ENCODE measurements at places on chromosomes 7 and 10.

DNA sequence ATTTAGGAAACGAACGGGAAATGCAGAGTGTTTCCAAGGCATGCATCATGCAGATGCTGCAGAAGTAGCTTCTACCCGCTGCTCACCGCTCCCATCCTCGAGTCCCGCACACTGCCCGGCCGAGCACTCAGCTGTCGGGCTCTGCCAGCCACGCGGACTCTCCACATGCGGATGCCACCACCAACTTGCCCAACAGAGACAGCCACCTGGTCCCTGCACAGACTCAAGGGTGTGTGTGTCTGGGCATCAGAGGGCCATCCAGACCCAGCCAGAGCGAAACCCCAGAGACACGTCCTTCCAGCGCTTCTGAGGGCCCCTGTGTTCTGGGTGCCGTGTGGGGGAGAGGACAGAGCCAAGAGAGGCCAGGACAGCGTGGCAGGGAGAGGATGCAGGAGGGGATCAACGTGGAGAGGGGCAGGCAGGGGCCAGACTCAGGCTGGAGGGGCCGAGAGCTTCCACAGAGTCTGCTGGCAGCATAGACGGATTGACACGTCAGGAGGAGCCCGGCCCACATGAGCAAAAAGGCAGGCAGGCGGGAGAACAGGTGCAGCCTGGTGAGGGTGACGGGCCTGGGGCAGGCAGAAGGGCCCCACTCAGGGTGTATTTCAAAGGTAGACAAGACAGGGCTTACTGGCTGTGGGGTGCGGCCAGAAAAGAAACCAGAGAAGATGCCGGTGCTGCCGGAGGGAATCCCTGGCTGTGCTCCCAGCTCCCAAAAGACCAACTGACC lies 18.3 kb downstream of the GPER1 start:
- no peak for DNase-seq

DNA sequence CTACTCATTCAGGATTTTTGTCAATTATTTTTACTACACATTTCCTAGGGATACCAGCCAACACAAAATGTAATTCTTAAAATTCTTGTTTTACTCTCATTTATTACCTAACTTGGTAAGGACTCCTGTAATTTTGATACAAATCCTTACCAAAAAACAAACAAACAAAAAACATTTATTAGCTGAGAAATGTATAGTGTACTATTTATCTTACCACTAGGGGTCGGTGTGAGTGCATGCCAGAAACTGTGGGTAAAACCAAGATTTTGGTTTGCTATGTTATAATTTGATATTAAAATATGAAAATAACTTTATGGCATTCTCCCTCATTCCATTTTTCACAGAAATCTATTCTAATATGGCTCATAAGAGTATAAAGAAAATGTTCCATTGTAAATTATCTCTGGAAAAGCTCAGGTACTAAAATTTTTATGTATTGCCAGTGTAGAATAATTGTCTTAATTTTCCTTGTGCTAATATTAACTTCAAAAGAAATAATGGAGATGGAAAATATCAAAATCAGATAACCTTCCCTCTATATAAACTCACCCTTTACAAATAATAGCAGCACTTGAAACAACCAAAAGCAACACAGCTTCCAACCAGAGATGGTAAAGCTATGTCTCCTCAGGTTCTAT lies 290.8 kb upstream of the PCDH15 start:
- DNase-seq = no peak

- DNase-seq = no peak
Observed at GRCh38 chr10:33716501-33717267, 382.2 kb upstream of the NRP1 start.

DNA sequence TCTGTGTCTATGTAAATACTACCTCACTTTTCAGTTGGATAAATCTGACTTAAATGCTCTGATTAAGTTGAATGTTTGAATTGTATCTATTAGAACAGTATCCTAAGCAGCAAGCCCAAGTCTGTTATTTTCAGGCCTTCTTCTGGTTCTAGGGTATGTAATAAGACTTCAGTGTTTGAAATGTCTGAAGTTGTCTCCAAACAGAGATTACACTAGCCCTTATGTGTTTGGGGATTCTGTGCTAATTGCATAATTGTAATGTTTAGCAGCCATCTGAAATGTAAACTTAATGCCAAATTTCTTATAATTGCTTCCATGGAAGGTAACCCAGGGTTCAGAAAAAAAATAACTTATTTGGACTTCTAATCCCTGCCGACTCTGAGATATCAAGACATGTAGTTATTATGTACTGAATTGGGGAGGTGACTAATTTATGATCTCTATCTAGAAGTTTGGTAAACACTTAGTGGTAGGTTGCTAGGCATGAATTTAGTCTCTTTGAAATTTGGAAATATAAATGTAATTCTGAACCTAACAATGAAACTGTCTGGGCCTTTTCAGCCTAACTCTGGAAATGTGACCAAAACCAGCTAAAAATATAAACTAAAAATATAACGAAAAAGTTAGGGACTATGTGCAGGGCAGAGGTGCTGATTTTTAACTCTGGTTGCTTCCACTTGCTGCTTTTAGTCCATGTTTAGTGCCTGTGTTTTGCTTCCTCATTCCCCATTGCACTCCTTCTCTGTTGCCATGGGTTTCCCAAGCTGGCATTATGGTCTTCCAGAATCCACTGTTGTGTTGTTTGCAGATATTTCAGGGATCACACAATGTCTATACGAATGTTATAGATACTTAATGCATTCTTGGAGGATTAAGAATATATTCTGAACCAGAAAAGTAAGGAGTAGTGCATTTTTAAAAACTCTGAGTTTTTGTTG lies 54.8 kb downstream of the MCU start:
- DNase-seq = no peak

DNA sequence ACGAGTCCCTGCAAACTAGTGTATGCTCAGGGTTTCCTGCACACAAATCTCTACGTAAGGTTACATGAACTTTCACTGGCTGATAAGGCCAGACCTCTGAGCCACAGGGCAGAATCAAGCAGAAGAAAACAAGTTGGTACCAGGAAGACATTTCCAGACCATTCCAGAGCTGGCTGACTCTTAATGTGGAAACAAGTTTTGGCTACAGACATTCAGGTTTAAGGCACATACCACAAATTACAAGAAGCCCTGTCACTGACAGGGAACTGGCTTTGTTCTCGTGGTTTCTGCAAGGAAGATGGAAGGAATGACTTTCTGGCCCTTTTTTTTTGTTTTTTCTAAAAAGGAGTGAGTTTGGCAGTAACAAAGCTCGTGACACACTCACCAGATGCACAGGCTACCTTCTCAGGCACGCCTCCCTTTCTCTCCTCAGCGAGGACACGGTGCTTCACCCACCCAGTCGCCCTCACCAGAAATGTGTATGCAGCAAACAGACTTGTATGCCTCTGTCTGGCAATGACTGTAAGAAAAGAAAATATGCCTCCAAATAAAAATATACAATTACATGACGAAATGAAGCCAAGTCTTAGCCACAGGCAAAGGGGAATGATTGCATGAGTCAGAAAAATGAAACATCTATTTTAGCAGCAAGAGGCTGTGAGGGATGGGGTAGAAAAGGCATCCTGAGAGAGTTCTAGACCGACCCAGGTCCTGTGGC lies 22.6 kb downstream of the PLAC9 start:
- DNase-seq = no peak

DNA sequence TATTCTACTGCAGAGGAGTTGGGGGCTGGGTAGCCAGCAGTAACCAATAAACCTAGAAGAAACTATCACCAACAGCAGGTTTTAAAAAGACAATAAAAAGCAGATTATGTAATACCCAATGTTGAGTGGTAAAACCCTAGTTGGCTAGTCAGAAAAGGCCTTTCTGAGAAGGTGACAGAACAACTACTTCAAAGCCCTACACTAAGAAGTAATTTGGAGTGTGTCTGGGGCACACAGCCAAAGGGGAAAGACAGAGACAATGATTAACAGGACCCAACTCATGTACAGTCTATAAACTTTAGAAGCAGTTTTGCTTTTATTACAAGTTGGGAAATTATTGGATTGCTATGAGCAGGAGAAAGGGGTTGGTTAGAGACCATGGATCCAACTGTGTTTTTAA lies 77.2 kb upstream of the TMEM106B start:
- DNase-seq = no peak

DNA sequence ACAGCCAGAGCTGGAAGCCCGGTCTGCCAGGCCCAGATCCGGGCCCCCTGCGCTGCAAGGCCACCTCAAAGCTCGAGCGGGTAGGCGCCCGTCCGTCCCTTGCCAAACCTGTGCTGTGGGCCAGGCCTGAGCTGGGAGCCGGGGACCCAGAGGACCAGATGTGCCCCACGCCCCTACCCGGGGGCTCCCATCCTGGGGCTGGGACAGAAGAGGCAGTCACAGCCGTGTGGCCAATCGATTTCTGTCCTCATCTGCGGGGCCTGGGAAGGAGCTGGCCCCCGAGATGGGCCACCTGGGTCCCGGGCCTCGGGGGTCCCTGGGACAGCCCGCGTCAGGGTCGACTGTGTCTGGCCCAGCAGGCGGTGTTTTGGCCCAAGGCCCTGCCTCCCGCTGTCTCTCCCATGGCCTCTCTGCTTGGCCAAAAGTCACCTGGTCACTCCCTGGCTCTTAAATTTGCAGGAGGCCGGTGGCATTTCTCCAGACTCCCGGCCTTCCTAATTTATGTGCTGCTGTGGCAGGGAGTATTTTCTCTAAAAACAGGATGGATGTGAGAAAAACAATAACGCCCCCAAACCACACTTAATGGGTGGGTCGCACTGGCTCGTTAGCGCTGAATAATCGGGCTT lies 63.8 kb downstream of the UNCX start:
- DNase-seq = no peak

DNA sequence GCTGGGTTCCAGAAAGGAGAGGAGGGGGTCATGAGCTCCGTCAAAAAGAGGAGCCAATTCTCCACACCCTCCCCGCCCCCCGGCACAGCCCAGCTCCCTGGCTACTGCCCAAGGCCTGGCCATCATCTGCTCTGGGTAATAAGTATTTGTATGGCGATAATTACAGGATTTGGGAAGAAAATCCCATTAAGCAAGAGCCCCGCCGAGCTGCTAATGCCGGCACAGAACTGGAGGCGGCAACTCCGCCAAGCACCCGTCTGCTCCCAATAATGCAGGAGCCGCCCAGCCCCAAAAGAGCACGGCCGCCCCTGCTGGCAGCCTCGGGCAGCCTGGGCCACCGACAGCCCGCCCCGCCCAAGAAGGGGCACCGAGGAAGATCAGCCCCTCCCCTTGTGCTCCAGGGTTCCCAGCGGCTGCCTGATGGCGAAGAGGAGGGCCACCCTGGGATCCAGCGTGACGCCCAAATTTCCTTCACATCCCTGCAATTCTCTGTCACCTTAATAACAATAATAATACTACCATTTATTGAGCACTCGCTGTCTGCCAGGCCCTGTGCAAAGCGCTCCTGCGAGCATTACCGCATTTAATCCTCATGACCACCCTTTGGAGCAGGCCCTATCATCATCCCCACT lies 5.9 kb downstream of the SLIT1 start:
- no peak for DNase-seq

DNA sequence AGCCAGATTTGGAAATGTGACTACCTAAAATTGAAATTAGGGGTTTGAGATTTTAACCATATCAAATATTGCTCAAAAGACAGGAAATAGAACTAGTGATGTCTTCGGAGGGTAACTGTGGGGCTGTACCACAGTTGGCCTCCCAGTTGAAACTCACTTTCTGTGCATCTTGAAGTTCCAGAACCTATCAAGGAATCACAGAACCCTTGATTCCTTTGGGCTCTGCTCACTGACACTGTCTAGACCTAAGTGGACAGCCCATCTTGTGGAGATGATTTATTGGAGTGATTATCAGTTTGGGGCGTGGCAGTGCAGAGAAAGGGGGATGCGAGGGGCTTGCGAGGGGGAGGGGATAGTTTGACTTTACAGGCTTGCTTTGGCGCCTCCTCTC lies 134.2 kb upstream of the GJD4 start:
- DNase-seq = no peak

GRCh38 chr10:99926925-99927720 lies 82.6 kb downstream of the DNMBP start:
- DNase-seq = no peak

DNA sequence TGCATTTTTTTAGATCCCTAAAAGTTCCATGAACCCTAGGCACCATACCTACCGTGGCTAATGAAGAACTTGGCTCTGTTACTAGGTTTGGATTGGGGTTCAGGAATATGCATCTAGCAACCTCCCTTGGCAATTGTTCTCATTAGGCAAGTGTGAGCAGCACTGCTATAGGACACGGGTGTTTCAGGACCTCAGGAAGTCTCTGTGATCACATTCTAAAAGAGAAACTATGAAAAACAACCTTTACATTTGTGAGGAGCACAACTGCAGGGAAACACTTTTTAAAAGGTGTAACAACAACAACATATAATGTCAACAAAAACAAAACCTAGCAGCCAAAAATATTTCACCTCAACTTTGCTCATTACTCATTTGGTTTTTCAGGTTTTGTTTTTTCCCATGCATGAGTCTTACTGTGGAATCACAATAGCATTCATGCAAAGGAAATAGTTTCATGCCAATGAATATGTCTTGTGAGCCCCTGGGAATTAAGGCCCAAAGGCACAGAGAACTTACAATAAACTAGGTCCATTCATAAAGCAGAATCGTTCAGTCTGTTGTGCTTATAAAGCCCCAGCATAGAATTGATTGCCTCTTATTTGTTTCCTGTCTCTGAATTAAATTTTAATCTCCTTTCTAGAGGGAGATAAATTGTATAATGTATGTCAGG lies 255.7 kb upstream of the DGKB start:
- DNase-seq = no peak

DNA sequence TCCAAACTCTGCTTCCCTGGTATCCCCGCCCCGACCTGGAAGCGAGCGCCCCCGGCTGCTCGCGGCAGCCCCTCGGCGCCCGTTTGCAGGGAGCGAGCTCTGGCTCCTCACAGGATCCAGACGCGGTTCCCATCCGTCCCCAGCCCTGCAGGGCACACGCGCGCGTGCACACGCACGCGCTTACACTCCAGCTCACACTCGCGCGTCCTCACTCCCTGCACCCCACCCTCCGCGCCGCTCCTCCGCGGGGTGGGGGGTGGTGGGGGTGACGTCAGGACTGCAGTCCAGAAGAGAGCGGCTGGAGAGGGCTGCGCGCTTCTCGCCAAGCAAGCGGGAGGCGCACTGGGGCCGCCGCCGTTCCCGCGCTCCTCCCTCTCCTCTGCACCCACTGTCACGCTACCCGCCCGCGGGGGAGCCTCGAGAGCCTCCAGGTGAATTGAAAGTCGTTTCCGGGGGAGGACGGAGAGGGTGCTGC lies 255.6 kb downstream of the OTUD1 start:
- no peak for DNase-seq

DNA sequence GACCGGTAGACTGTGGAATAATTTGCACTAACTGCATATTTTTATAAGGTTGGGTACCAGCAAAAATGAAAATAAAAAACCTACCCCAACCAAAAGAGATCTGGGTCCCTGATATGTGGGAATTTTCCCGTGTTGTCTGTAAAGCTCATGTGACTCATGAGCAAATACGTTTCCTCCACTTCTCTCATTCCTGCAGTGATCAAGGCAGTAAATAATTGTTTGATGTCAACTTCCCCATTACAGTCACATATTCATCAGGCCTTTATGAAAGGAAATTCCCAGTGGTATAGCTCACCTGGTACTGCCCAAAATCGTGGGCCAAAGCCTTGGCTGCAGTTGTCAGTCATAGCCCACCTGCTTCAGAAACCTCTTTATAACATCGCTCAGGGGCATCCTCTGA lies 166.0 kb upstream of the ANK3 start:
- DNase-seq = no peak

GRCh38 chr10:43110338-43111071 lies 27.7 kb upstream of the CSGALNACT2 start:
- DNase-seq = no peak
